ENCODE measurements at places on chromosomes 7 and 10.

GRCh38 chr7:106774213-106774767, 90.8 kb upstream of the PIK3CG start:
- no peak for DNase-seq

GRCh38 chr7:17030559-17030958, 148.8 kb upstream of the AGR3 start:
- no peak for DNase-seq

DNA sequence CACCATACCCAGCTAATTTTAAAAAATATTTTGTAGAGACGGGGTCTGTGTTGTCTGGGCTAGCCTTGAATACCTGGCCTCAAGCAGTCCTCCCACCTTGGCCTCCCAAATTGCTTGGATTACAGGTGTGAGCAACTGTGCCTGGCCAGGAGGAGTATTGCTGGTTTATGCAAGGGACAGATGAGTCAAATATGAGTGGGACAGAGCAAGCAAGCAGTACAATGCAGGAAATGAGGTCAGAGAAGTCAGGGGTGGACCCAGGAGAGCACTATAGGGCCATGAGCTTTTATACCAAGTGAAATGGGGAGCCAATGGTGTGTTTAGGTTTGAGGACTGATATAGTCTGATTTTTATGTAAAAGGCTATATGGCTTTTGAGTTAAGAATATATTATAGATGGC, 6.3 kb downstream of the TSPAN13 start:
- DNase-seq: no peak

DNA sequence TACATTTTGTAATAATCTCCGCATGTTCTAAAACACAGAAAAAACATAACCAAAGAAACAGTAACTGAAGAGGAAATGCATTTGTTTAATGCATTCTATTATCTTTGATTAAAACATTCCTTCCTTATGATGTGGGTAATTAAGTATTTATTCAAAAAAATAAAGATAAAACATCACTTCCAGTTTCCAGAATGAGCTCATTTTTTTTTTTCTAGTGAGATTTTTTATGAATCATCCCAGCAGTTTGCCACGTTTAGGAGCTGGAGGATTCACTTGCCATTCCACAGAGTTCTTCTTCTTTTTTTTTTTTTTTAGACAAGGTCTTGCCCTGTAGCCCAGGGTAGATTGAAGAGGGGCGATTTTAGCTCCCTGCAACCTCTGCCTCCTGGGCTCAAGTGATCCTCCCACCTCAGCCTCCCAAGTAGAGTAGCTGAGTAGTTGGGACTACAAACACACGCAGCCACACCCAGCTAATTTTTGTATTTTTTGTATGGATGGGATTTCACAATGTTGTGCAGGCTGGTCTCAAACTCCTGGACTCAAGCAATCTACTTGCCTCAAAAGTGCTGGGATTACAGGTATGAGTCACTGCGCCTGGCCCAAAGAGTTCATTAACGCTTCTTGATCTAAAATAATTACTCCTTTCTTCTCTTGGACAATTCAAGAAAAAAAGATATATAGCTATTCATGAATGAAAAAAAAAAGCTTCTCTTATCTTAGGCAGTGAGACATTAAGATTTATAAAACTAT, 177.3 kb downstream of the DKK1 start:
- DNase-seq: no peak

DNA sequence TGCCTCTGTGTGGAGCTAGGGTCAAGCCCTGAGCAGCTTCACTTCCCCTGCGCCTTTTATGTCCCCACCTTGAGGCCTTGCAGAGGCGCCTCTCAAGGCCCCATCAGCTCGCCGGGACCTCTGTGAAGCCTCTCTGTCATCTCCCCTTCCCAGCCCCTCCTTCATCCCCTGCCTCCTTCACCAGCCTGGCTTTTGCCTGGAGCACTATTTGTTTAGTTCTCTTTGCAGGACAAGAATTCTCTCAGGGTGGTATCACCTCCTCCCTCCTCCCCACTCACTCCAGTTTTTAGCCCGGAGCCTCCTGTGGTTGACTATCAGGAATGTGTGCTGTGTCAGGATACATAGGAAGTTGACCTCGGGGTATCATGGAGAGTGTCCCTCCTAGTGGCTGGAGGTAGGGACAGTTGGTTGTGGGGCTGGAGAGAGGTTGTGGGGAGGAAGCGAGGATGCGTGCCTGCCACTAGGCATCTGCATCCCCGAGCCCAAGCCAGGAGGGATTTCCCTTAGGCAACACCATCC, 89.8 kb upstream of the ANLN start:
- DNase-seq: no peak

- DNase-seq: no peak
Measured at GRCh38 chr7:1245524-1246050, 12.9 kb downstream of the UNCX start.

- DNase-seq: no peak
Measured at GRCh38 chr10:95478185-95478584, 83.0 kb downstream of the SORBS1 start.

DNA sequence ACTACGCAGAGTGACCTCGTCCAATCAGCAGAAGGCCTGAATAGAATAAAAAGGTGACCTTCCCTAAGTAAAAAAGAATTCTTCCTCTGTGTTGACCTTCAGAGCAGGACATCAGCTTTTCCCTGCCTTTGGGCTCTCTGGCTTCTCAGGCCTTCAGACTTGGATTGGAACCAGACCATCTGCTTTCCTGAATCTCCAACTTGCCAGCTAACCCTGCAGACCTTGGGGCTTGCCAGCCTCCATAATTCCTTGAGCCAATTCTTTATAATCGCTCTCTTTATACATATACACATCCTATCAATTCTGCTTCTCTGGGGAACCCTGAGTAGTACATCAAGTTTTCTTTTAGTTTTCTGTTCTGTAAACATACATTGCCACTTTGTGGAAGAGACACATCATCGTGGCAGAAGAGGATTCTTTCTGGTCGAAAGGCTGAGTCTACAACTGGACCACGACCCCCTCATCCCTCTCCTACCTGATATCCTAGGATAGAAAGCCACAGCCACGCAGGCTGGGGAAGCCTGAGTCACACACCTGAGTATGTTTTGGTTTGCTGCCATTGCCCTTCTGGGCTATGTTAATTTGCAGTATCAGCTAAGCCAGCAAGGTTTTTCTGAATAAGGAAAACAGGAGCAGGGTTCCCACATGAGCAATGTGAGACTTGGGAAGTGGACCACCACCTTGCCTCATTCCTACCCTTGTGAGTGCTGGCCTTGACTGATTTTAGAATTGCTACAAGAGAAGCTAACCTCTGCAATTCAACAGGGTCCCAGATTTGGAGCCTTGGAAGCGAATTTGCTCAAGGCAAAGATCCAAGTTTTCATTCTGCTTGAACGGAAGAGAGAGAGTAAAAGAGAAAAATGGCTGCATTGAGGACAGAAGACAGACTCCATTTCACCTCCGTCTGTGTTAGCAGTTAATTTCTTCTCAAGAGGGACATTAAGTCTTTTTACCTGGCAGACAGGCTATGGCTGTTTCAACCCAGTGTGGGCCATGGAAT, 445.2 kb upstream of the FZD8 start:
- DNase-seq: no peak

- DNase-seq: no peak
Measured at GRCh38 chr10:75011221-75011620, 100.2 kb upstream of the SAMD8 start.

DNA sequence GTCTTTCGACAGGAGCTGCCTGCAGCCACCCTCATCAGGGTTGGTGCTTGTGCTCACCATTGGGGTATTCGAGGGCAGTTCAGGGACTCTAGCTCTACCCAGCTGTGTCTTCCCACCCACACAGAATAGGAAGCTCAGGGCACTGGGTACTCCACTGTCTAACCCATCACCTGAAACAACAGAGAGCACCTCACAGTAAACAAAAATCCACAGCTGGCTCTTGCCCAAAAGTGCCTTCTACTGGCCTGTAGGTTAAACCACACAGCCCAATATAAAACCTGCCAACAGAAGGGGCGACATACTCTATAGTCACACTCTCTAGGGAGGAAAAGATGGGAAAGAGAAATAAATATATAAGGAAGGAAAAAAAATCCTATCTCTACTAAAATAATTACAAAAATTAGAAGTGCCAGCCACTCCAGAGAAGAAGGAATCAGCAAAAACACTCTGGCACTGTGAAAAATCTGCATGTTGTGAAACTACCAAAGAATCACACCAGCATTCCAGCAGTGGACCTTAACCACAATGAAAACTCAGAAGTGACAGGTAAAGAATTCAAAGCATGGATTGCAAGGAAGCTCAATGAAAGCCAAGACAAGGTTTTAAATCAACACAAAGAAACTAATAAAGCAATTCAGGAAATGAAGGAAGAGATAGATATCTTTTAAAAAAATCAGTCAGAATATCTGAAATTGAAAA, 110.0 kb downstream of the HGF start:
- DNase-seq: no peak

- DNase-seq: no peak
Measured at GRCh38 chr10:58817201-58817846, 304.7 kb downstream of the BICC1 start.

DNA sequence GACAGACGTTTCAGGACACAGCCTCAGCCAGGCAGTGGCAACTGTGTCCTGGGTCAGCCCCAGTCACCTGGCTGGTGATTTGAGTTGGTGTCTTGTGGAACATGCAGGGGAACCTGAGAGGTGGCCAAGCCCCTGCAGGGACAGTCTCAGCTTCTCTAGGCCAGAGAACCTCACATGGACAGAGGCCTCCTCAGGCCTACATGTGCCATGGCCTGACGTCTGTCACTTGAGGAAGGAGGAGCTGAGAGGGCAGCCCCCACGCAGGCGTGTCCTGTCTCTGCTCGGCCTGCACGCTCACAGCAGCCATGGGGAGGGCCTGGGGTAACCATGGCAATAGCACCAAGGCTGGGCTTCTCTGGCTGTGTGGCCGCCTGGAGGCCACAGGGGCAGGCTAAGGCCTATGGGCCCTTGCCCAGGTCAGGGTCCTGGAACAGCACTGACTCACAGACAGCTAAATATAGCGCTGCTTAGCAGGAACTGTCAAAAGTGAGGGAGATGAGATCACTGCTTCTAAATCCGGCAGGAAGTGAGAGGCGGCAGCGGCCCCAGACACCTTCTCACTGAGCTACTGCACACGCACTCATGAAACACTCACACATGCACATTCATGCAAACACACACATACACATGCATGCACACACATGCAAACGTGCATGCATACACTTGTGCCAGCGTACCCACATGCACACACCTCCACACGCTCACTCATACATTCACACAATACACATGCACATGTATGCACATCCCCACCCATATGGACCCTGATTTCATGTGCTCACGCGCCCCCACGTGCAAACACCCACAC, 57.0 kb downstream of the YKT6 start:
- peak; percentile 57 for DNase-seq

DNA sequence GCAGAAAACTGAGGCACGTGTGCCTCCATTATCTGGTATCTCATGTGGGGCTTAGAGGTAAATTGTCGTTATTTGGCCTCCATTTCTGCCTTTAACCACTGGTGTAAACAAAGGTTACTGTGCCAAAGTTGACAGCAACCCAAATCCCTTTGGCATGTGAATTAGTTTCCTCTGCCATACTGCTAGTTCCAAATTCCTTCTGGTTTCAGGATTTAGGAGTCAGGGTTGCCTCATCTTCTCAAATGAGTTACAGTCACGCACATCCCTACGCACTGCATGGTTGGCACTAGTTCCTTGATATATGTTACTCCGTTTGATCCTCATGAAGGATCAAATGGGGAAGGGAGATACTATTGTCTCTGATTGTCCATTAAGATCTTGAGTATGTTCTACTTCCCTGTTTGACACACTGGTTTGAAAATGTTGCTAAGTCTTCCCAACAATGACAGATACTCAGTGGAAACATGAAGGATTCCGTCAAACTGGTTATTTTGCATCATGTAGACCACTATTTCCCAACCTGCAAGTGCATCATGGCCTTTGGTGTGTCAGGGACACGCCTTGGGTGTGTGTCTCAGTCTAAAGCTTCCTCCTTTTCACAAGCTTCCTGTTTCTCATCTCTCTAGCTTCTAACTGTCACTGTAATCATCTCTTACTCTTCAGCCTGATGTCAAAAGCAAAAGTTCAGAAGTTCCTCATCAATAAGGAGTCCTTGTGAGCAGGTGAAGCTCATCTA, at the start of gene LIPN:
LIPN (plus strand) TSS at position 655 of the 736 bp plus-strand sequence. CDS start 1,386 bp downstream, outside the sequence.
- no peak for DNase-seq

DNA sequence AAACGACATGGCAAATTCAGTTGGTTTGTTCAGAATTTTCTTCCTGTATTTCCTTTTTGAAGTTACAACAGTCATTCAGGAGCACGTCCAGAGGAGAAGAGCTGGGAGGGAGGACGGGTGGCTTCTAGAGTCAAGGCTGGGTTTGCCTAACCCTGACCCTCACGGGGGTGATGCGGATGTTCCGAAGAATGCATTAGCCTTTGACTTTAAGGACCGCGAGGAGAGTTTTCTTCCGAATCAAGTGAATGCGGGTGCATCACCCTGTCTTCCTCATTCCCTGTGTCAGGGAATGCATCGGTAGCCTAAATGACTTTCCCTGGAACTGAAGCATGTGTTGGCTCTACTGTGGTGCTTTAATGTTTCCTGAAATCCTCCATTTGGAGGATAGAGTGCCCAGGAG, 396.6 kb upstream of the GALNT17 start:
- no peak for DNase-seq

- no peak for DNase-seq
Measured at GRCh38 chr7:73597978-73598782, 19.8 kb upstream of the TBL2 start.

GRCh38 chr10:121949049-121949448, 21.2 kb upstream of the ATE1 start:
- DNase-seq: no peak

DNA sequence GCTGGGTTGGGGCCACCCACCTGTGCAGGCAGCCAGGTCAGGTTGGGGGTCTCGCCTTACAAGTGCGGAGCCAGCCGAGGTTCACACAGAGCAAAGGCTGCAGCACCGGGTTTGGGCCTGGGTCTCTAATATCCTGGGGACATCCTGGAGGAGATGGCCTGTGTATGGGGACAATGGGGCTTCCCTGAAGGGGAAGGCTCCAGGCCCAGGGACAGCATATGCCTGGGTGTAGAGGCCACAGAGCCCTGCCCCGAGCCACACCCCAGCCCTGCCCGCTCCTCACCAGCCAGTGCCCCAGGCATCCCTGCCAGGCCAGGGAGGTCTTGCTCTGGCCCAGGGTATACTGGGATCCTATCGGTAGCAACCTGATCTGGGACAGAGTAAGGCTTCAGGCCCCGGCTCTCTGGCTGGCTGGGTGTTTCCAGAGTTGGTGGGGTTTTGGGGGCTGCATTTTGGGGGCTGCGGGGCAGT, 9.1 kb downstream of the TTYH3 start:
- no peak for DNase-seq

- DNase-seq: no peak
Measured at GRCh38 chr7:39678930-39679709, 55.7 kb downstream of the RALA start.
